Myocyte (in vitro differentiated cells): ENCODE measurements at places on chromosomes 2 and 18.

GRCh38 chr2:221490506-221491060, 81.5 kb downstream of the EPHA4 start:
- no peak for DNase-seq

- no peak for DNase-seq
These were observed 2.7 kb downstream of the TCF4 start for GRCh38 chr18:55585065-55585919.

DNA sequence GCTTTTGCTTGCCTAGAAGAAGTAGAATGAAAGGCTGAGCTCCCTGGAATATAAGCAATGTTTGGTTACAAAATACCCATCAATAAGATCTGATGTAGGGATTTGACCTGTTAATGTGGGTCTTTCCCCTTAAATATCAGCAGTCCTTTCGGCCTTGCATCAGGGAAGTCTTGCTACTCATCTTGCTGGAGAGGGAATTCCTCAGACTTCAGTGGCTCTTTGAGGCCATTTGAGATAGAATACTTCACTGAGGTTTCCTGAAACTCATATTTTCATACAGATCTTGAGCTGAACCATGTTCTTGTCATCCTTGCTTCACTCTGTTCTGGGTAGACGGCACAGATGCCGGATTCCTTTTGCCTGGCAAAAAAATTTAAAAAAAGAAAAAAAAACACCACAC, 3.9 kb downstream of the TWIST2 start:
- no peak for DNase-seq

DNA sequence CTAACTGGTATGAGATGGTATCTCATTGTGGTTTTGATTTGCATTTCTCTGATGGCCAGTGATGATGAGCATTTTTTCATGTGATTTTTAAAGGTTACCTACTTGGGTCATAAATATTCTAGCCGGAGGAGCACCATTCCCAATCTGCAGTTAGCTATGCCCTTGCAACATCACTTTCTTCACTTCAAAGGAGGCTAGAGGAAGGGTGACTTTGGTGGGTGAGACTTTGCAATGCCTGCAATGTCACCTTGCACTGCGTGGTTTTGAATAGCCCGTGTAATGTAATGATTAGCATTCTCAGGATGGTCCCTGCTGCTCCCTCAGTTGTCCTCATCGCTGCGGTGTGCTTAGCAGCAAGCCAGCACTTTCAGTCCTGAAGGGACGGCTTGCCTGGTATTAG, 56.1 kb upstream of the CHRNA1 start:
- no peak for DNase-seq

GRCh38 chr18:24552218-24552617, 91.8 kb downstream of the HRH4 start:
- DNase-seq, result peak; percentile 18

- no peak for DNase-seq
These were observed 28.2 kb downstream of the SFXN5 start for GRCh38 chr2:73043276-73043675.

DNA sequence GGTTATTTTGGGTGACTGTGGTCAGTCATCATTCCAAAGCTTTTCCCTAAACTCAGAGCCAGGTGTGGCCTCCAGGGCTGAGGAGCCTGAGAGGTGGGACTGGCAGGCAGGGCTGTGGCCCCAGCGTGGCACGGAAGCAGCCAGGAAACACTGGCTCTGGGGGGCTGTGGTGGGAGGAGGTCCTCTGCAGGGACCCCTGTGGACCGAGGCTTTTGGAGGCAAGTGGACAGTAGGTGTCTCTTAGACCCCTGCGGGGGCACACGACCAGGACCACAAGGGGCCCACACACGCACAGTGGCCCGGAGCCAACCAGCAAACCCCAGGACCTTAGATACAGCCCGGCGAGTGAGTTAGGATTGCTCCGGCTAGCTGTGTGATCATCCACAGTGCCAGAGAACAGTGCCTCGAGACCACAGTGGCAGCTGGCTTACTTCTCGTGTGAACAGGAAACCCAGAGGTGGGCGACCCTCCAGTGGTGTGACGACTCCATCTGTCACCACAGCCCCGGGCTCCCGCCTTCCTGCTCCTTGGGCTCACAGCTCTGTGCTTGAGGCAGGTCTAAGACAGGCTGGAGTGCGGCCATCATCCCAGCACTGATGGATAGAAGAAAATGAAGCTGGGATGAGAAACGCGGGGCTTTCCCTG, 1.6 kb upstream of the RTP5 start:
- peak; percentile 73 for DNase-seq
